ENCODE measurements at places on chromosomes 6 and 20.

- H3K4me1 ChIP-seq, result no peaks in the 10 kb centered on the region
- DNase-seq, result no peak
- H3K4me3 ChIP-seq, result no peak overlapping the region
- H3K27ac ChIP-seq, result no peak overlapping the region
- H3K36me3 ChIP-seq, result no peaks in the 10 kb centered on the region
Observed at GRCh38 chr20:38181207-38181801, 16.2 kb upstream of the TGM2 start.

DNA sequence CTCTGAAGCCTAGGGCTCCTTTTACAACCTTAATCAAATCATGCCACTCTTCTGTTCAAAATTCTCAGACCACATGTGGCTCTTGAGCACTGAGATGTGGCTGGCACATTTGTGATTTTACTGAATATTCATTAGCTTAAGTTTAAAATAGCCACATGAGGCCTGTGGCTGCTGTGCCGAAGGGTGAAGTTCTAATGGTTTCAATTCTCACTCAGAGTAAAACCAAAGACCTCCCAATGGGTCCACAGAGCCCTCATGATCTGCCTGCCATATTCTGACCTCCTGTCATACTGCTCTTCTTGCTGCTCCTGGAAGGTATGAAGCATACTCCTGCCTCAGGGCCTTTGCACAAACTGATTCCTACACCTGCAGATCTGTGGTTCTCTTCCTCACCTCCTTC is 7.8 kb upstream of the CST3 start:
- no peak for DNase-seq
- no peak overlapping the region for H3K4me3 ChIP-seq
- peaks cover 8% of the 10 kb centered on the region for H3K27me3 ChIP-seq
- peaks cover 2% of the 10 kb centered on the region for H3K4me1 ChIP-seq

DNA sequence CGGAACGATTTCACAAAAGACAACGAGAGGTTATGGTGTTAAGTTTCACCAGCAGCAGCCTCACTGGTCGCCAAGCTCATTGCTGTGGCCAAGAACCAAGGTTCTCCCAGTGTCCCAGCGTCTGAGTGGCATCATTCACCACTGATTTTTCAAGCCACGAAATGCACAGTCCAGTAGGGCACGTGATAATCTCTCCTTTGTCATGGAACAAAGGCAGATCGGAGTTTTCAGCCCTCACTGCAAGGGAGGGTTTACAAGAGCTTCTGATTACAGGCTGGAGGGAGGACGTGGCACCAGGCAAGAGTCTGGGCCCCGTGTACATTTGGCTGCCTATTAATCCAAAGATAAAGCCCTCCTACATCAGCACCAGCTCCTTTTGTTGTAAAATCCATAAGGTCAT is 2.0 kb downstream of the CD24 start:
- H3K36me3 ChIP-seq, result no peaks in the 10 kb centered on the region
- peaks cover 5% of the 10 kb centered on the region for H3K4me1 ChIP-seq
- DNase-seq, result no peak
- no peak overlapping the region for H3K27ac ChIP-seq

DNA sequence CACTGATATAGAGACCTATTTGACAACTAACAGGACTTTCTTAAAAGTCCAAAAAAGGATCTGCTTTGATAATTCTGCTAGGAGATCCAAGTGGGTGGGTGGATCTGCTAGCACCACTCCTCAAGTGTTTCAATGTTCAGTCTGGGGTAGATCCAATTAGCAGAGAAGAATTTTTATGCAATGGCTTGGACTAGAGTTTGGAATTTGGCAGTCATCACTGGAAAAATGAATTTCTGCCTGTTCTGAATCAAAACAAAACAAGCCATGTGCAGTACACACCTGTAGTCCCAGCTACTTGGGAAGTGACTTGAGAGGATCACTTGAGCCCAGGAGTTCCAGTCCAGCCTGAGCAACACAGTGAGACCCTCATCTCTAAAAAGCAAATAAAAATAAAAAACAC is 12.6 kb upstream of the GNMT start:
- H3K27ac ChIP-seq, result no peak overlapping the region
- DNase-seq, result no peak
- H3K36me3 ChIP-seq, result peaks cover 3% of the 10 kb centered on the region
- H3K4me1 ChIP-seq, result no peaks in the 10 kb centered on the region
- no peaks in the 10 kb centered on the region for H3K27me3 ChIP-seq

- peaks cover 1% of the 10 kb centered on the region for H3K4me1 ChIP-seq
- H3K27ac ChIP-seq, result no peak overlapping the region
- peaks cover 9% of the 10 kb centered on the region for H3K36me3 ChIP-seq
- DNase-seq, result no peak
Observed at GRCh38 chr20:3543901-3544507, 73.2 kb downstream of the ATRN start.
